ENCODE measurements at places on chromosomes 1 and 21.

GRCh38 chr1:224051086-224051406 is 62.9 kb upstream of the FBXO28 start:
- DNase-seq: no peak

DNA sequence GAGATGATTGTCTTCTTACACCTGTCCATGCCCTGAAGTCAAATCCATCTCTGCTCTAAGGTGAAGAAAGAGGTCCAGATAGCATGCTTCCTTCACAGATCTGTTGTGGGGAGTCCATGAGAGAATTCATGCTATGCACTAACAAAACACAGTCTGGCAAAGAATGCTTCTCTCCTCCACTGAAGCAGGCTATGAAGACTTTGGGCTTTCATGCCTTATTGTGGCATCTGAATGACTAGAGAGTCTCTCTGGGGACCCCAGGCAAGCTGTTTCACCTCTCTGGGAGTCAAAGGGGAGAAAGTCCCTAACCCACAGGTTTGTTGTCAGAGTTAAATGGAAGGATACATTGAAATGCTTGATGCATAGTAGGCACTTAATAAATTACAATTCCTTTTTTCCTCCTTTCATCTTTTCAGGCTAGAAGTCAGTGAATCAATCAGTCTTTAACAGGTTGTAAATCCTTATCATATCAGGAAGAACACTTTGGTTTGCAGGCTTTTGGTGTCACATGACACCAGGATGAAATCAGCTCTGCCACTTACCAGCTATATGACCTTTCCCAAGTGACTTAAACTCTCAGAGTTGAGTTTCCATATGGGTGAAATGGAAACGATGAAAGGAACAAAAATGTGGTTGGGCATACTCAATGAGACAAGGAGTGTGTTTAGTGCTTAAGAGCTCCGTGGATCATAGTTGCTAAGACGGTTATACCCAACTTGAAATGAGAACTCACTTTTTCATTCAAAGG is 200.1 kb upstream of the DAB1 start:
- DNase-seq: no peak

DNA sequence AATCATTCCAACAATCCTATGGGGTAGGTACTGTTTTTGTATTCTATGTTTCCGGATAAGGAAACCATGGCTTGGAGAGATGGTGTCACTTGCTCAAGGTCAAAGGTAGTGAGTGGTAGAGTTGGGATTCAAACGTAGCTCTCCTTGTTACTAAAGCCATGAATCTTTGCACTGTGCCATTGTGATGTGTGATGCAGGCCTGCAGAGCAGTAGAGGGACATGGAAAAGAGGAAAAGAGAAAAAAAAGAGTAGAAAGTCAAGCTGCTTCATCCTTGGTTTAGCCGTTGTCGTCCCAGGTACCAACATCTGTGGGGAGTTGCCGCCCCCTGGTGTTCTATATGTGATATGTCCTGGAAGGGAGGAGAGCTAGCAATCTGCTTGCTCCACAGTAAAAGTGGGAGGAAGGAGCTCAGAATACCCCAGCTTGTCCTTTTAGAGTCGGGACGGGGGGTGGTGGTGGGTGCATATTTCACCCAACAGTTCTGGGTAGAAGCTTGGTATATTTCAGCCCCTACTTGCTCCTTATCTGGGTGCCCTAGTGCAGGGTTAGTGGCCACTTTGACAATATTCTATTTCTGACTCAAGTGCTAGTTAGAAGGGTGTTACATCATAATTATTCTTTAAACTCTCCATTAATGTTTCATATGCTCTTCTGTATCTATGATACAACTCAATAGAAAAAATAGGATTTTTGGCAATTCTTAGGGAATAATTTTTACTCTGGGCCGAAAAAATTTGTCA is 98.4 kb downstream of the EBNA1BP2 start:
- DNase-seq: peak; percentile 80

DNA sequence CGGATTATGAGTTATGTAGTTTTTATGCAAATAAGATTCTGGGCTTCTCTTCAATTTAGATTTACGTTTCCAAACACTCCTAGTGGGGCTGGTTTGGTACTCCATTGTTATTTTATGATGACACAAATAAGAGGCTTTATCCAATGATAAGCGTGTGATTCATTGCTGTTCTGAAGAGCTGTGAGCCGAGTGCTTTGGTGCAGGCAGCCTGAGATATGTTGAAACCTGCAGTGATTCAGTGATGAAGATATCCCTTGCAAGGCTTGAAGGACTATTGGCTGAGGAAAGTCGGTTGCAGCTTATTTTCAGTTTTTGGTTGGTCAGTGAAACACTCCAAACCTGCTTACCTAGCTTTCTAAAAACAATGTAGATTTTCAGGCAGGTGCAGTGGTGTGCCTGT is 112.2 kb downstream of the RYR2 start:
- DNase-seq: no peak

- DNase-seq: no peak
Measured at GRCh38 chr1:206575165-206575893, 36.9 kb downstream of the EIF2D start.

Data from GM13976 (cell line).